ENCODE measurements at places on chromosomes 1 and 21. TPM values are rescaled to one million over a fixed set of nuclear protein-coding genes. Genes with fewer than 3 reads are reported as not detected.

- no peak for DNase-seq
Measured at GRCh38 chr1:41329662-41330587, 31.3 kb upstream of the FOXO6 start.

Gene RIPPLY3
- polyA plus RNA-seq = not detected

Gene CLIC6
- polyA plus RNA-seq = 0.01 TPM

- DNase-seq = no peak
Measured at GRCh38 chr1:8693107-8693506, 124.3 kb downstream of the RERE start.

Gene SELENBP1
- not detected for polyA plus RNA-seq

- no peak for DNase-seq
Measured at GRCh38 chr1:10814312-10814711, 17.9 kb upstream of the CASZ1 start.

- DNase-seq = no peak
Measured at GRCh38 chr1:78126506-78126905, 80.7 kb downstream of the GIPC2 start.

Measured in B cell (primary cell).